Heart right ventricle (tissue), 16 donors: ENCODE measurements at places on chromosomes 2 and 18. TPM values are rescaled to one million over a fixed set of nuclear protein-coding genes. Genes with fewer than 3 reads are reported as not detected.

DNA sequence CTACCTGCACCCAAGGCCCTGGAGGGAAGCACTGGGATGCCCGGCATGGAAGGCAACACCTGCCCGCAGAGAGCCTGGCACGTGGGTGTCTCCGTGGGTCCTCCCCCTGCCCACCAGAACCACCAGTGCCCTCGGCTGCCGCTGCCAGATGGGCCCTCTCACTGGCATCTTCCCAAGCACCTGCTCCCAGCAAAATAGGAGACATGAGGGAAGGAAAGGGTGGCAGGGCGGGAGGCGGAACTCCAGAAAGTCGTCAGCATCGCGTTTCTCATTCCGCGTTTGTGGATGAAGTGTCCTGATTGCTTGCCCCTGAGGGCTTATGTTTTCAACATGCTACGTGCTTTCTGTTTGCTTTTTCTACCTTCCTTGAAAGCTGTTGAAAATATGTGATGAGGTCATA is 8.8 kb upstream of the SNTG2 start:
- no peak for DNase-seq
- H3K36me3 ChIP-seq, result no peaks in the 10 kb centered on the region
- H3K4me1 ChIP-seq, result no peaks in the 10 kb centered on the region
- peaks cover 7% of the 10 kb centered on the region for H3K27me3 ChIP-seq

GRCh38 chr2:174682007-174682577 is 82.2 kb downstream of the CHRNA1 start:
- H3K27ac ChIP-seq, result peak overlapping the region; percentile 82
- H3K4me1 ChIP-seq, result peaks cover 40% of the 10 kb centered on the region
- H3K4me3 ChIP-seq, result peak overlapping the region; percentile 77
- DNase-seq, result peak; percentile 65

DNA sequence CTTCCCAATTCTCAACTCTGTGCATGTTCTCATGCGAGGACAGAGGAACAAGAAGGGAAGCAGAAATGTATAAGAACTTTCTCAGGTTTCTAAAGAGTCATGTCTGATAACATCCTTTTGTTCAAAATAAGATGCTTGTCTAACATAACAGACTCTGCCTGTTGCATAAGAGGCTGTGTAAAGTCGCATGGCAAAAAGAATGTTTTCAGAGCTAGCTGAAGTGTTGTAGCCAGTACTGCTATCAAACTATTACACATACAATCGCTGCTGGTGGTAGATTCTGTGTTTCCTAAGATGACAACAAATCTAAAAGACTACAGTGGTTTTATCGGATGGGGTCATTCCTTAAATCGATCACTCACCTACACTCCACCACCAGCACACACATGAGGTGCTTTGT is 487.5 kb downstream of the IRS1 start:
- no peaks in the 10 kb centered on the region for H3K36me3 ChIP-seq
- DNase-seq, result no peak
- H3K4me1 ChIP-seq, result no peaks in the 10 kb centered on the region

DNA sequence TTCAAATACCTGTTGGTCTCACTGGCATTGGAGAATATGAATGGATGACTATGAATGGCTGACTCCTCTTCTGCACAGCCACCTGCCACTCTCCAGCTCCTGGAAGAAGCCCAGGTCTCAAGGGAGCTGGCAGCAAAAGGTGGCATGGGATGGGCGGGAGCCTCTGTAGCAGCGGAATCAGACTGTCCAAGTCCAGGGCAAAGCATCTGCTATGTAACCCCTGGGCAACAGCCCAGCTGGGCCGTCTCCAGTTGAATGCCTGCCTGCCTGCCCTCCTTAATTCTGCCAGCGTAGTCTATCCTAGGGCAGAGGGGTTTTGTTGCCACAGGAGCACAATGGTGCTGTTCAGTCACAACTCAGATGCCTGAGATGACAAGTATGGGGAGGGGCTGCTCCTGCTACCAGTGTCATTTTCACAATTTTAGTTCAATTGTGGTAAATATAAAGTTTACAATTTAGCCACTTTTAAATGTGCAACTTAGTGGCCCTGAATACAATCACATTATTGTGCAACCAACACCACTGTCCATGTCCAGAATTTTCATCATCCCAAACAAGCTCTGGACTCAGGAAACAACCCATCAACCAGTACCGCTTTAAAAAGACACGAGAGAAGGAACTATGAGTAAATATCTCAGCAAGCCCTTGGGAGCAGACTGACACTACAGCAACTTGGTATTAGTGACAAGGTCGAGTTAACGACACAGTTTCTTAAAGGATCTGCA is 115.2 kb downstream of the MYO5B start:
- H3K4me1 ChIP-seq, result peaks cover 8% of the 10 kb centered on the region
- H3K4me3 ChIP-seq, result no peak overlapping the region
- H3K36me3 ChIP-seq, result no peaks in the 10 kb centered on the region

DNA sequence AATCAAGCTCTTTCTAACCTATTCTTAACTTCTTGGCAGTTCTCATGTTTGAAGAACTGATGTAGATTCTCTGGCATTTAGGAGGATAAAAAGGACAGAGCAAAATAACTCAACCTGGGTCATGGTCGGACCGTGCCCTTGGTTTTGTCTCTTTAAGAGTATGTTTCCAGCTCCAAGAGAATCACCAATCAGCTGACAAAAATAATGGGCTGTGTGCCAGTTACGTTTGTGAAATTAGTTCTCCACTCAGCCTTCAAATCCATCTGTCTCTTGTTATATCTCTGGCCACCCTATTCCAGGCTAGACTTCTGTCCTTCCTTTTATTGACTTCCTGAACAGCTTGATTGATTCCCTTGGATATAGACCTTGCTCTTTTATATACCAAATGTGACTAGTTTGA is 225.7 kb downstream of the EPHA4 start:
- peak; percentile 5 for DNase-seq
- H3K4me1 ChIP-seq, result no peaks in the 10 kb centered on the region
- no peak overlapping the region for H3K4me3 ChIP-seq
- H3K27ac ChIP-seq, result no peak overlapping the region
- H3K36me3 ChIP-seq, result no peaks in the 10 kb centered on the region

- H3K36me3 ChIP-seq, result no peaks in the 10 kb centered on the region
- H3K4me1 ChIP-seq, result peaks cover 14% of the 10 kb centered on the region
- H3K27me3 ChIP-seq, result peaks cover 10% of the 10 kb centered on the region
- H3K27ac ChIP-seq, result no peak overlapping the region
- H3K4me3 ChIP-seq, result peak overlapping the region; percentile 69
- DNase-seq, result no peak
Measured at GRCh38 chr2:45643095-45643494, 8.4 kb upstream of the PRKCE start.

- no peak overlapping the region for H3K27ac ChIP-seq
- peaks cover 31% of the 10 kb centered on the region for H3K4me1 ChIP-seq
- H3K27me3 ChIP-seq, result no peaks in the 10 kb centered on the region
- H3K36me3 ChIP-seq, result no peaks in the 10 kb centered on the region
- H3K4me3 ChIP-seq, result no peak overlapping the region
- DNase-seq, result no peak
Measured at GRCh38 chr2:151905963-151906632, 77.9 kb upstream of the ARL5A start.

- no peaks in the 10 kb centered on the region for H3K4me1 ChIP-seq
- no peak overlapping the region for H3K4me3 ChIP-seq
- no peaks in the 10 kb centered on the region for H3K27me3 ChIP-seq
- H3K36me3 ChIP-seq, result no peaks in the 10 kb centered on the region
Measured at GRCh38 chr2:49162151-49162550, 7.8 kb upstream of the FSHR start.

GRCh38 chr2:202542142-202542541 is 92.6 kb upstream of the FAM117B start:
- no peak overlapping the region for H3K4me3 ChIP-seq
- no peaks in the 10 kb centered on the region for H3K4me1 ChIP-seq
- peaks cover 30% of the 10 kb centered on the region for H3K36me3 ChIP-seq
- peak overlapping the region; percentile 12 for H3K27ac ChIP-seq

DNA sequence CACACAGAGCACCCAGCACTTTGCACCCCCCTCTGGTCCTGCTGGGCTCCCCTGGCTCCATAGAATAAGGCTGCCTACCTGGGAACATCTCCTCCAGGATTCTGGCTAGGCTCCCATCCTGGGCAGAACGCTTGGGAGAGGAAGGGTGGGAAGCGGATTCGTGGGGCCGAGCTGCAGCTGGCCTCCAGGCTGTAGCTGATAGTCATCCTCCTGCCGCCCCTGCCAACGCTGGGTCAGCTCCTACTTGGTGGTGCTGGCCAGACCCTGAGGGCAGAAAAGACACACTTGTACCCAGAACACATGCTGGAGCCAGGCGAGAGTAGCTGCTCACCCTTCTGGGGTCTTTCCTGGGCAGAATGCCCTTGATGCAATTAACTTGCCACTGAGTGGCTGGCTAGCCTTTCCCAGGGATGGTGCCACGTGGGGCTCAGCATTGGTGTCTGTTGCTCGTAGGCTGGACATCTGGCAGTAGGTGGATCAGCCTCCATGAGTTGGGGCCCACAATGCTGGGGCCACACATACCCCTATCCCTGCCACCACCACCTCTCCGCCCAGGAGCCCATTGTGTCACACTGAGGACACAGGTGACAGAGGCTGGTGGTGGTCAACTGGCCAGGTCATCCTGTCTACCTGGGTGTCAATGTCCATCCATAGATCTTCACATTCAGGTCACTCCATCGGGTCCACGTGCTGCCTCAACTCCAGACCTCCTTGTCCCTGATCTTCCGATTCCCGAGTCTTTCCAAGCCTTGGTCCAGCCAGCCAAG is 112.8 kb downstream of the NDUFA10 start:
- H3K4me3 ChIP-seq, result no peak overlapping the region
- no peaks in the 10 kb centered on the region for H3K36me3 ChIP-seq
- DNase-seq, result no peak
- H3K27ac ChIP-seq, result no peak overlapping the region

- H3K4me1 ChIP-seq, result peaks cover 48% of the 10 kb centered on the region
- no peak overlapping the region for H3K27ac ChIP-seq
- DNase-seq, result no peak
- no peaks in the 10 kb centered on the region for H3K36me3 ChIP-seq
- no peak overlapping the region for H3K4me3 ChIP-seq
Measured at GRCh38 chr2:43420389-43420801, 175.4 kb downstream of the THADA start.

GRCh38 chr2:61543062-61543461 is 4.9 kb upstream of the XPO1 start:
- no peaks in the 10 kb centered on the region for H3K27me3 ChIP-seq
- H3K4me3 ChIP-seq, result no peak overlapping the region
- H3K4me1 ChIP-seq, result peaks cover 10% of the 10 kb centered on the region

- no peaks in the 10 kb centered on the region for H3K36me3 ChIP-seq
- no peak overlapping the region for H3K4me3 ChIP-seq
Measured at GRCh38 chr18:75818383-75818782, 390.9 kb upstream of the SMIM21 start.

- H3K4me1 ChIP-seq, result peaks cover 12% of the 10 kb centered on the region
- DNase-seq, result no peak
- no peak overlapping the region for H3K27ac ChIP-seq
- no peak overlapping the region for H3K4me3 ChIP-seq
- no peaks in the 10 kb centered on the region for H3K36me3 ChIP-seq
Measured at GRCh38 chr2:11505652-11506610, 27.9 kb upstream of the GREB1 start.

DNA sequence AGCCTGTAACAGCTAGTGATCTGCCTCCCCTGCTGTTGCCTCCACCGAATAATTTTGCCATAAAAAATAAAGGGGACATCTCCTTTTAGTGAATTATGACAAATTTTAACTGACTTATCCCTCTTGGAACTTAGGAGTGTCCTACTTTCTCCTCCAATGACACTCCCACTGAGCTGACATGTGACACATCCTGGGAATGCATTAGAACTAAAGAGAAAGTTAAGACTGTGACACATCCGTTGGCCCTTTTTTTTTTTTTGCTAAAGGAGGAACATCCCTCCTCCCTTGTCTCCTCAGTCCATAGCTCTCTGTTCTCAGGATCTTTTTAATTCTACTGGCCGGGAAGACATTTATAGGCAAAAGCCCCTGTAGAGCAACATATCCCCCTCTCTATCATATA is 268.2 kb downstream of the NRXN1 start:
- H3K27ac ChIP-seq, result no peak overlapping the region
- DNase-seq, result no peak
- H3K4me1 ChIP-seq, result no peaks in the 10 kb centered on the region
- H3K36me3 ChIP-seq, result no peaks in the 10 kb centered on the region
- H3K27me3 ChIP-seq, result no peaks in the 10 kb centered on the region

DNA sequence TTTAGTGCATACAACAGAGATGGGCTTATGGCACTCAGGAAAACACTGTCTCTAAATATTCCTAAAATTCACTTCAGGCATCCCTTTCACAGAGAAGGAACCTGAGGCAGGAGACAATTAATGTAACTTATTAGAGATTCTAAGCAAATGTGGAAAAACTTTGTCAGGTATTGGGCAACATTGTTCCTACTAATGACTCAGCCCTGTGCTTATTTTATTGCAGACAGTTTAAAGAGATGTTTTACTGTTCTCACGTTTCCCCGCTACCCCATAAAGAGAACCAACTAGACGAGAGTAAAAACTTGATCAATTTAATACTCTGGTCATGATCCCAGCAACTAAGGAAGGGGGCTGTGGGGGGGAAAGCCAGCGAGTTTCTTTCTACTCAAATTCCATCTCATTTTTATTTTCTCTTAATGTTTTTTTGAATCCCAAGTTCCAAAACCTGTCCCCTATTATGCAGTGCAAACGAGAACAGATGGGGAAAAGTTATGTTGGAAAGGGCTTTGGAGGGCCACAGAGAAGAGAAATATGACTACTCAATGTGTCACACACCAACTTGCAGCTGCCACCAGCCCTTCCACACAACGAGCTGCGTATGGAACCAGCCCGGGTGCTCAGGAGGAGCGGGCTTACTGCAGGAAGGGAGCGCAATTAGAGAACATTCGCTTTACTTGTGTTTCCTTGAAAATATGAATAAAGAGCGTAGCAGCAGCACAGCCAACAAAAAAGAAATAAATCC is 18.7 kb upstream of the ACVR1 start:
- no peak for DNase-seq
- no peak overlapping the region for H3K27ac ChIP-seq
- no peaks in the 10 kb centered on the region for H3K36me3 ChIP-seq
- no peaks in the 10 kb centered on the region for H3K27me3 ChIP-seq
- no peak overlapping the region for H3K4me3 ChIP-seq

GRCh38 chr2:190417045-190417842 is 9.1 kb downstream of the MFSD6 start:
- DNase-seq, result no peak
- no peak overlapping the region for H3K4me3 ChIP-seq
- no peak overlapping the region for H3K27ac ChIP-seq
- H3K36me3 ChIP-seq, result no peaks in the 10 kb centered on the region
- H3K27me3 ChIP-seq, result no peaks in the 10 kb centered on the region
- H3K4me1 ChIP-seq, result no peaks in the 10 kb centered on the region

Gene WDR43
- total RNA-seq, result 18.4 TPM

Gene MRPL30
- total RNA-seq, result 43.2 TPM

Gene FRZB
- 5.4 TPM for total RNA-seq

Gene IL1RL2
- total RNA-seq, result 0.31 TPM

Gene ZBTB7C
- 1.4 TPM for total RNA-seq

Gene CCDC85A
- 6.6 TPM for total RNA-seq

Gene SCYGR4
- total RNA-seq, result not detected

Gene C2orf69
- total RNA-seq, result 10.9 TPM

Gene SLC8A1
- 1,088 TPM for total RNA-seq

Gene SELENOI
- total RNA-seq, result 15.4 TPM

Gene ELOA2
- total RNA-seq, result not detected

Gene ARHGAP15
- total RNA-seq, result 7.1 TPM

Gene CPS1
- total RNA-seq, result 5.1 TPM

Gene SP140
- total RNA-seq, result 0.67 TPM

Gene DAW1
- not detected for total RNA-seq

Gene MATN3
- 0.20 TPM for total RNA-seq

Gene MYO5B
- 0.50 TPM for total RNA-seq
